ENCODE measurements at places on chromosomes 2 and 18.

- DNase-seq: no peak
Observed at GRCh38 chr18:2070631-2071030, 500.7 kb downstream of the METTL4 start.

- DNase-seq: no peak
Observed at GRCh38 chr2:173204316-173204715, 128.7 kb downstream of the MAP3K20 start.

- DNase-seq: no peak
Observed at GRCh38 chr2:21866316-21866715, 742.5 kb downstream of the TDRD15 start.

DNA sequence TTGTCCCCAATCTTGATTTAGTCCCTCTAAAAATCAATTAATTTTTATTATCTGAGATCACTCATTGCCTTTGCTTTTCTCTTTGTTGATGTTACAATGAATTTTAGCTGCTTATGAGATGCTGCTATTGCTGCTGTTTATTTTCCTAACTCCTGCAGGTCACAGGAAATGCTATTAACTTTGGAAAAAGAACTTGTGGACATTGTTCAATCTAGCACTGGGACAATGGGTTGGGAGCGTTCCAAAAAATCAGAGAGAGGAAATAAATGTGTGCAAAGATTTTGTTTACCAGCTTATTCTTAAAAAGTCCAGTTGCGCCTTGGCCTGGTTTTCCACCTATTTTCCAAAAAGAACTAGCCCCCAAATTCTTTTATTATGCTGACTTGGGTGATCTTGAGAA, 268.3 kb downstream of the PTH2R start:
- no peak for DNase-seq

DNA sequence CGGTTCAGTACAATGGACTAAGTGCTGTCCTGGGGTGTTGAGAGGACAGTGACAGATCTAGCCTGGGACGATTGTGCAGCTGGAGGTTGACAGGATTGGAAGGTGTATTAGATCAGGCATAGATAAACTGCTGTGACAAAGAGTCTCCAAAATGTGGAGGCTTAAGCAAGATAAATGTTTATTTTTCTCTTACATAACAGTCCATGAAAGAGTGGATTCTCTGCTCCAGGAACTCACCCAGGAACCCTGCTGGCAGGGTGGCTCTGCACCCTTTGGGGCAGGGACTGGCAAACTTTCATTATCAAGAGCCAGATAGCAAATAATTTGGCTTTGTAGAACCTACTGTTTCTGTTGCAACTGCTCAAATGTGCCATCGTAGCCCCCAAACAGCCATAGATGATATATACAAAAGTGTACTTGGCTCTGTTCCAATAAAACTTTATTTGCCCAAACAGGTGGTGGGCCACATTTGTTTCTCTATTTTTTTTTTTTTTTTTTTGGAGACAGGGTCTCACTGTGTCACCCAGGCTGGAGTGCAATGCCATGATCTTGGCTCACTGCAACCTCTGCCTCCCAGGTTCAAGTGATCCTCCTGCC, 9.7 kb downstream of the HRH4 start:
- no peak for DNase-seq
